ENCODE measurements at places on chromosomes 13 and 19.

- no peak for DNase-seq
Observed at GRCh38 chr19:6988257-6988656, 33.0 kb downstream of the MBD3L2B start.

- DNase-seq: peak; percentile 78
Observed at GRCh38 chr19:14418856-14419105, 360 bp downstream of the DDX39A start.

GRCh38 chr13:52845766-52846566 lies 2.5 kb downstream of the PCDH8 start:
- DNase-seq: peak; percentile 59

GRCh38 chr13:50444726-50445125 lies 398.8 kb downstream of the DLEU7 start:
- no peak for DNase-seq

GRCh38 chr19:57288373-57288772 lies 8.1 kb downstream of the ZNF460 start:
- DNase-seq: no peak

DNA sequence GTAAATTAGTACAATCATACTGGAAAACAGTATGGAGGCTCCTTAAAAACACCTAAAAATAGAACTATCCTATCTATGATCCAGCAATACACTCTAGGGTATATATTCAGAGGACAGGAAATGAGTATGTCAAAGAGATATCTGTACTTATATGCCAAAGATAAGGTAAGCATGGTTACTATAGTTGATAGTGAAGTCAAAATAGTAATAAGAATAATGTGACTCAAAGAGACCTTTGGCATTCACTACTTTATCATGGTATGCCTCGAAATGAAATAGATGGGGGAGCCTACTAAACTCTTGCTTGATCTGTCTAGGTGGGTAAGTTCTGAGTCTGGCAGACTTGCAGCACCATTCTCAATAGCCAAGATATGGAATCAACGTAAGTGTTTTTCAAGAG lies 30.3 kb downstream of the FXYD5 start:
- no peak for DNase-seq

GRCh38 chr13:19618977-19619376 lies 14.5 kb upstream of the MPHOSPH8 start:
- no peak for DNase-seq

- no peak for DNase-seq
Observed at GRCh38 chr19:36041831-36042230, 9.2 kb upstream of the CLIP3 start.

DNA sequence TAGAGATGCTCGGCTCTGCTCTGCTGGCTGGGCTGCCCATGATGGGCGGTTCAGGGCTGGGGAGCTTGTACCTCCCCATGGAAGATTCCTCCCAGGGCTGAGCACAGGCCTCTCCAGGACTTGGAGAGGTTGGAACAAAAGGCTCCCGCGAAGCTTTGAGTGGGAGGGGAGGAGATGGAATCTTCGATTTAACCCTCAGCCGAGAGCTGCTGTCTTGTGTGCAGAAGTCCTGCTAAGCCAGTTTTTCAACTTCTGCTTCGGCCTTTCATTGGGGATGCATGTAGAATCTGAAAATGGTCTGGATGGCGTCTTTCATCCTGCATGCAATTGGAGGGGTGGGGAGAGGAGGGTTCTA lies 163.3 kb downstream of the KDM4B start:
- no peak for DNase-seq

- peak; percentile 79 for DNase-seq
Observed at GRCh38 chr19:55068950-55069864, 6.3 kb upstream of the RDH13 start.

- DNase-seq: no peak
Observed at GRCh38 chr13:113865427-113865826, 1.6 kb upstream of the GAS6 start.

GRCh38 chr13:110107568-110108347 lies 199.2 kb downstream of the COL4A1 start:
- DNase-seq: no peak

- no peak for DNase-seq
Observed at GRCh38 chr13:47420568-47420967, 523.7 kb upstream of the HTR2A start.

- DNase-seq: no peak
Observed at GRCh38 chr19:9868983-9869617, 34.0 kb downstream of the PIN1 start.

GRCh38 chr13:96052656-96053002 lies 572 bp downstream of the UGGT2 start:
- DNase-seq: no peak

DNA sequence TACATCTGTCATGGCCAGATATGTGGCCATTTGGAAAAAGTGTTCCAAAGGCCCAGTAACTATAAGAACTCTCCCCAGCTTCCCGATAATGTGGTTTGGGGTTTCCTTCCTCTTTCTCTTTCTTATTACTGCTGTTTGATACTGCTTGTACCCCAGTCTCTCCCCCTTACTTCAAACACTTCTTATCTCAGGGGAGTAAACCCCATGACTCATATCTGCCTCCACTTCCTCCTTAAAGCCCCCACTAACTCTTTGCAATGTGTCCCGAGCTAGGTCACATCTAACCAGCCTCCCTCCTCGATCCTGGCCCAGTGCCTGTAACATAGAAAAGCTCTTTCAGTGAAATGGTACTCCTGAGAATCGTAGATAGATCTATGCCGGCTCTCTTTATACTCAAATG lies 82.4 kb upstream of the STARD13 start:
- no peak for DNase-seq

- no peak for DNase-seq
Observed at GRCh38 chr19:45118106-45118505, 25.1 kb downstream of the PPP1R37 start.

DNA sequence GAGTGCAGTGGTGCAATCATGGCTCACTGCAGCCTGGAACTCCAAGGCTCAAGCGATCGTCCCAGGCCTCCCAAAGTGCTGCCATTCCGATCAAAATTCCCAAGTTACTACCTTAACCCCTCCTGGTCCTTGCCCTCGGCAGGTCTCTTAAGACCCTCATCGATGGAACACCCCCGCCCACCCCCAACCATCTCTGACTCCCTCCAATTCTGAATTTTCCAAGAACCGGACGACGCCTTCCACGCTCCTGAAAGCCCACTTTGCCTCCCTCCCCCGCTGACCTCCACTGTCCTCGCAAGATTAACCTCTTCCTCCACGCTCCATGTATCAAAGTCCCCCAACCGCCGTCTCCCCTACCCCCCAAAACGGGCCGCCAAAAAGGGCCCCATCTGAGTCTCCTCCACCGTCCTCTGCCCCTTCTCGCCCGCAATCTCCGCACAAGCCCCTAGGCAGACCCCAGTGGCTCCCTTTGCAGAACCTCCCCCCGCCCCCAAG lies 539 bp downstream of the DAPK3 start:
- DNase-seq: no peak

DNA sequence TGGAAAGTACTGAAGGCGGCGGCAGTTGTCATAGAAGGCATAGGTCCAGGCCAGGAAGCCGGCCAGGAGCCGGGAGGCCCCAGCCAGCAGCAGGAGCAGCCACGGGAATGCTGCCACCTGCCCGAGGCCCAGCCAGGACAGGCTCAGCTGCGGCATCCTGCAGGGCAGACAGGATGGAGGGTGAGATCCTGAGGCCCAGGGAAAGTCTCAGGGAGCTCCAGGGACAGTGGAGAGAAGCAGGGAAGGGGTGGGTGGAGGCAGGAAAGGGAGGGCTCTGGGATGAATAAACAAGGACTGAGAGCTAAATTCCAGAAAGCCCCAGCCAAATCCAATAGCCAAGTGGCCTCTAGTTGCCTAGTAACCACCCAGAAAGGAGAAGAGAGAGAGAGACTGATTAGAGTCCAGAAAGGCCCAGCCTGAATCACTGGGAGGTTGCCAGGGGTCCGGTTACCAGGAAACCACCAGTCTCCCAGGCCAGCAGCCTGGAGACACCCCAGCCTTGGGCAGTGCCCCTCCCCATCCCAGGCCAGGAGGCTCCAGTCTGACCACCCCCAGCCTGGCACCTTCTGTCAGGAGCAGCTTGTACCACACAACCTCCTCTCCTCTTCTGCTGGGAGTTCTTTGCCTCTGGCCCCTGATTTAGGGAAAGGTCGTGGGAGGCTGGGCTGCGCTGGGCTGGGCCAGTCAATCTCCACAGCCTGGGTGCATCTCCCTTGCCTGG lies 7.5 kb upstream of the OR10H5 start:
- DNase-seq: peak; percentile 54

DNA sequence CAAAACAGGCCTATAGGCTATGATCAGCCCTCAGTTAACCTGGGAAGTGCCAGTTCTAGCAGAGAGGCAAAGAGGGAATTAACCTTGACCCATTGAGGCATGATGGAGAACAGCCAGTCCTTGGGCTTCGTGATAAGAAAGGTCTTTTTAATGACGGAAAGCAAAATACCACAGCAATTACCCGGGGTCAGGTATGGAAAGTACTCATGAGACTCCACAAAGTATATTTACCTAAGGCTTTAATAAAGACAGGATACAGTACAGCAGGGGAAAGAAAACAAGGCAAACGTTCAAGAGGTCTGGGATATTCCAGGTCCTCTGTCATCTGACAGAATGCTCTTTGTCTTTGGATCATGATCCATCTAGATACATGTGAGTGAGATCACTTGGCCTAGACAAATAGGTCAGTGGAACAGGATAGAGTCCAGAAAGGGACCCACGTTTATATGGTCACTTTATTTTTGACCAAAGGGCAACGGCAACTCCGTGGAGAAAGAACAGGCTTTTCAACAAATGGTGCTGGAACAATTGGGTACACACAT lies 52.2 kb downstream of the WDFY2 start:
- no peak for DNase-seq

- peak; percentile 36 for DNase-seq
Observed at GRCh38 chr13:32639502-32640105, 53.4 kb downstream of the PDS5B start.
